ENCODE measurements at places on chromosomes 5 and 9. TPM values are rescaled to one million over a fixed set of nuclear protein-coding genes. Genes with fewer than 3 reads are reported as not detected.

The CCNO gene
- 0.38 TPM for polyA plus RNA-seq

The CKMT2 gene
- polyA plus RNA-seq: 79.1 TPM

The CDC20B gene
- polyA plus RNA-seq: 0.13 TPM

The CCDC180 gene
- polyA plus RNA-seq: 5.9 TPM

GRCh38 chr5:38789777-38790176 lies 56.0 kb upstream of the OSMR start:
- DNase-seq: no peak

DNA sequence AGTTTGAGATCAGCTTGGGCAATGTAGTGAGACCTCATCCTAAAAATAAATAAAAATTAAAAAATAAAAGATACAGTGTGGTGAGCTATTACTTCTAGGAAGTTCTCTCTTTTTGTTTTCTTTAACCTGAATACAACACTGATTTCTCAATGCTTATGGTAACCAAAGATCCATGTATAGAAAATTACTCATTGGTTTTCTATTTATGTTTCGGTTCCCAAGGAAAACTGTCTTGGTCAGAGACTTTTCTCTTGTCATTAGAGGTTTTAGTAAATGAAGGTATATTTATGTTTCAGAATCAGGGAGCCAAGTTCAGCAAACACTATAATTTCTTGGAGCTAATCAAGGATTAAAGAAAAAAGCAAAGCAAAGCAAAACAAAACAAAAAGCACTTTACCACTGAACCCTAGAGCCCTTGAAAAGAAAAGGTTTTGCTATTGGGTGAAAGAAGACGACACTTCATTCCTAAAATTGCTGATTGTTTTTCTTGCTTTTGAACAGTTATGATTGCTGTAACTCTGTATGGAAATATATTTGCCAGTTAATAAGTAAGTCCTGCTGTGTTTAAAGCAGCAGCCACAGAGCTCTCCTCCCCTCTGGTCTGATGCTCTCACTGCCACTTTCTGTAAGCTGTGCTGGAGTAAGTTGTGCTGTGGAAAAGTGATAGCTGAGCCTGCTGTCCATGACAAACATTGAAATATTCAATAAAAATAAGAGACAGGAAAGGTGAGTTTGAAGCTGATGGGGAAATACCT lies 298.2 kb downstream of the CD180 start:
- DNase-seq: no peak

DNA sequence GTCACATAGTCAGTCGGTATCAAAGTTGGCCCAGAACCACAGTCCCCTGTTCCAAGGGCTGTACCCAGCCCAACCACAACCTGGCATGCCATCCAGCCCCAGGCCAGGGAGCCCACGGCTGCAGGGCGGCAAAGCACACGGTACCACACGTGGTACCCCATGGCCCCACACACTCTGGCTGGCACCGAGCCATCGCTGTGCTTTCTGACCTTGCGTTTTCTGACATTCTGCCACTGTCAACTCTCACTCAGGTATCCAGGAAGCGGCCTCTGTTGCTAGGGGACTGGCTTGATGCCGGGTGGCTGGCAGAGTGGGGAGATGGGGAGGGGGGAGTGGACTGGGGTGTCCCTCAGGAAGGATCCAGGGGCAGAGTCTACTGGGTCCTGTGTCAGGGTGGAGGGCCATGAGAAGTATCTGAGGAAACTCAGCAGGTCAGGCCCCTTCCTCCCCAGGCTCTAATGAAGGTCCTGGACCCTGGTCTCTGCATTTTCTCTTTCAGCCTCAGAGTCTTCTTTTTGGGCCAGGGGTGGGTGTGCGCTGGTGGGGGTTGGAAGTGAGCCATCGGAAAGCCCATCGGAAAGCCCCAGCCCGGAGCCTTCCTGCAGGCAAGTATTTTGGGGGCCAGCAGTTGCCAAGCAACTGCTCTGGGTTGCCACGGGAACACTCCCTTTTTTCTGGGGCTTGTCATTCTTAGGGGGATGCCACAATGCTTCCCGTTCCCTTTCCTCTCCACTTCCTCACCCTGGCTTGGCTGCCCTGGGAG lies 21.0 kb upstream of the RALGDS start:
- DNase-seq: no peak

GRCh38 chr9:23686257-23686656 lies 139.8 kb downstream of the ELAVL2 start:
- no peak for DNase-seq

Measured in muscle of back (tissue), 13 donors.